ENCODE measurements at places on chromosomes 3 and 15. TPM values are rescaled to one million over a fixed set of nuclear protein-coding genes. Genes with fewer than 3 reads are reported as not detected.

RFTN1 gene
- total RNA-seq, result 78.3 TPM

GOLGA8R gene
- 1.5 TPM for total RNA-seq

SSUH2 gene
- total RNA-seq, result not detected

HHLA2 gene
- total RNA-seq, result not detected

CHRNA3 gene
- not detected for total RNA-seq

ACTRT3 gene
- 2.8 TPM for total RNA-seq

SEMA5B gene
- not detected for total RNA-seq

ACKR4 gene
- total RNA-seq, result 0.64 TPM

CSTA gene
- not detected for total RNA-seq
